Mesothelial cell of epicardium (in vitro differentiated cells): ENCODE measurements at places on chromosomes 1 and 21.

DNA sequence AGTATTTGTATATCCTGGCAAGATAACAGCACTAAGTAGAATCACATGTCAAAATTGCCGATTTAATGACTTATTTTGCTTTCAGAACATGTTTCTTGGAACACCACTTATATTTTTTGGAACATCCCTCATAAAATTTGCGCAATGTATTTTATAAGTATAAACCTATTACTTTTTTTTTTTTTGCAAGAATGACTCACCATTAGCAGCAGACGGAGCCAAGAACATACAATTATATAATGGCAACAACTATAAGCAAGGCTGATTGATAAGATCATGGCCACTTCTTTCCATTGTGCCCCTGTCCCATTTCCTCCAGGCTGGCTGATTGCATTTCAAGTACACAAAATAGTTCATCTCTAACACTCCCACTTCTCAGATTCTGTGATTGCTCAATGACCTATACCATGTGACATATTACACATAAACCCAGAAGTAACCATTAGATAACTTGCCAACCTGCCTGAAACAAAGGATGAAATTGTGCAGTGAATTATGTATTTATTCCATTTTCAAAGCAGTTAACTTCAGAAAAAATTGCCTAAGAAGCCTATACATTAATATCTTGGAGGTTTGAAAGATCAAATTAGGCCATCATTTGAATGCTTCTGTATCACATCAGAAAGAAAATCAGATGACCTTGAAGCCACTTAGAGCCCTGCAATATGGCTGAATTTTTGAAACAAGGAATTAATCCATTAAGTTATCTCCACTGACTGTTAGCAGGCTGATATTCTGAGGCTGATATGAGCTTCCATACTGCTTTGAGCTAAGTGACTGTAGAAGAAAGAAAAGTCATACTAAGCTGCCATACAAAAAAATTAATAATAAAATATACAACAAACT, 77.8 kb upstream of the PRMT6 start:
- no peak overlapping the region for H3K27ac ChIP-seq
- no peaks in the 10 kb centered on the region for H3K36me3 ChIP-seq
- H3K4me1 ChIP-seq: no peaks in the 10 kb centered on the region
- no peaks in the 10 kb centered on the region for H3K27me3 ChIP-seq
- DNase-seq: no peak
- no peak overlapping the region for H3K4me3 ChIP-seq

GRCh38 chr1:224852901-224853568, 76.4 kb upstream of the DNAH14 start:
- H3K27me3 ChIP-seq: peaks cover 1% of the 10 kb centered on the region
- no peak for DNase-seq
- H3K36me3 ChIP-seq: no peaks in the 10 kb centered on the region
- no peak overlapping the region for H3K4me3 ChIP-seq

- H3K36me3 ChIP-seq: no peaks in the 10 kb centered on the region
- H3K4me1 ChIP-seq: peaks cover 13% of the 10 kb centered on the region
- peaks cover 6% of the 10 kb centered on the region for H3K27me3 ChIP-seq
- DNase-seq: no peak
These were observed 399.6 kb downstream of the TBX15 start for GRCh38 chr1:118588566-118588965.

DNA sequence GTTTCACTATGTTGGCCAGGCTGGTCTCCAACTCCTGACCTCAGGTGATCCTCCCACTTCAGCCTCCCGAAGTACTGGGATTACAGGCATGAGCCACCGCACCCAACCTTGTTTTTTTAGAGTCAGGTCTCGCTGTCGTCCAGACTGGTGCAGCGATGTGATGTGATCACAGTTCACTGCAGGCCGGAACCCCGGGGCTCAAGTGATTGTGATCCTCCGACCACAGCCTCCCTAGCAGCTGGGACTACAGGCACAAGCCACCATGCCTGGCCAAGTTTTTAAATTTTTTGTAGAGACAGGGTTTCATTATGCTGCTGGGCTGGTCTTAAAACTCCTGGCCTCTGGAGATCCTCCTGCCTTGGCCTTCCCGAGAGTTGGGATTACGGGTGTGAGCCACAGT, 46.1 kb upstream of the LIN9 start:
- H3K4me1 ChIP-seq: peaks cover 10% of the 10 kb centered on the region
- H3K36me3 ChIP-seq: peaks cover 26% of the 10 kb centered on the region
- no peak overlapping the region for H3K4me3 ChIP-seq
- no peaks in the 10 kb centered on the region for H3K27me3 ChIP-seq
- DNase-seq: no peak

DNA sequence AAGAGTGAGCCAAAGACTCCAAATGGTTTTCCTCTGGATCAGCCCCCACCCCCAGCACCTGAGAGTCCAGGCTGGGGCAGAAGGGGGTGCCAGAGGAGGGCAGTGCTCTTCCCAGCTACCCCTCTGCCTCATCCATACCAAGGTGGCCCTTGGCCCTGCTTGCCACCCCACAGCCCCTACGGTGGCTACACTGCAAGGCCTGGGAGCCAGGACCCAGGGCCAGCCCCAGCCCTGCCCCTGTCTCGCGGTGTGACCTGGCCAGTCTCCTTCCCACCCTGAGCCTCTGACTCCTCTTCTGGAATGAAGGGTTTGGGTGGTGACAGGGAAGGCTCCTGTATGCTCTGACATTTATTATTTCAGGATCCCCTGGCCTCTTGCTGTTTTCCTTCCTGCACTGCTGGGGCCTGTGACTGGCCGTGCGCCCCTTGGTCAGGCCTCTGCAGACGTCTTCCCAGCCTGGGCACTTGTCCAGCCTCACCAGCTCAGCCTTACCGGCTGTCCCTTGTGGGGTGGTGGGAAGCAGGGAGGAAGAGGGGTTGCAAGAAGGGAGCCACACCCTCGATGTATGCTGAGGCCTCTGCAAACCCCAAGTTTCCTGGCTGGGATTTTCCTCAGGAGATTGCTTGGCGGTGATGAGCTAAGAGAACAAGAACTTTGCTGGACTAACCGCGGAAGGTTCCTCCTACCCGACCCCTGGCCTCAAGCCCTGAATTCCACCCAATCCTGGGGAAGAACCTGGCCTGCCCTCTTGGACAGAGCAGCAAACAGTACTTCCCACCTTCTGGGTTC, 13.5 kb downstream of the ASAP3 start:
- DNase-seq: no peak
- H3K4me1 ChIP-seq: peaks cover 2% of the 10 kb centered on the region
- H3K36me3 ChIP-seq: no peaks in the 10 kb centered on the region
- H3K27me3 ChIP-seq: no peaks in the 10 kb centered on the region
- H3K4me3 ChIP-seq: no peak overlapping the region

DNA sequence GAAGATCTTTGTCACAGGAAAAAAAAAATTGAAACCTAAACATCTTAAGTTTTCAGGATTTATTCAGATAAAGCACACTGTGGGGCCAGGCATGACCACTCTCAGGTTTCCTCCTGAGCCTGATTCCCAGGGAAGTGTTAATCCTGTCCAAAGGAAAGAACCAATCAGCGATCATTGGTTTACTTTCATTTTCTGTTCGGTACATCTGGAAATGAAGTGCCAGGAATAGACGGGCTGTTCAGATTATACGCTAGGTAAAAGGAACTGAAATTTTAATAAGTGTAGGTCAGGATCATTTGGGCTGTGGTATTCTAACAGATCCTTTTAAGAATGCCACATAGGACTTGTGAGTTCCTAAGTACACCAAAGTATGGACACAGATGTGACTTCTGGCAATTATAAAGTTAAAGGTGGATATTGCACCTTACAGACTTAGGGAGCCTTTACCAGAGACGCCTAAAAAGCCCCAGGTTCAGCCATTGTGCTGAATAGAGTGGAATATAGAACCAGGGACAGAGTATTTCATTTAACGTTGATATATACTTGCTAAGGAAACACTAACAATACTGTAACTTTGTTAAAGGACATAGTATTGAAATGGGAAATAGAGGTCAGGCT, 9.3 kb upstream of the CACYBP start:
- DNase-seq: no peak
- H3K4me1 ChIP-seq: no peaks in the 10 kb centered on the region
- H3K36me3 ChIP-seq: peaks cover 8% of the 10 kb centered on the region
- no peak overlapping the region for H3K27ac ChIP-seq
- H3K4me3 ChIP-seq: no peak overlapping the region

DNA sequence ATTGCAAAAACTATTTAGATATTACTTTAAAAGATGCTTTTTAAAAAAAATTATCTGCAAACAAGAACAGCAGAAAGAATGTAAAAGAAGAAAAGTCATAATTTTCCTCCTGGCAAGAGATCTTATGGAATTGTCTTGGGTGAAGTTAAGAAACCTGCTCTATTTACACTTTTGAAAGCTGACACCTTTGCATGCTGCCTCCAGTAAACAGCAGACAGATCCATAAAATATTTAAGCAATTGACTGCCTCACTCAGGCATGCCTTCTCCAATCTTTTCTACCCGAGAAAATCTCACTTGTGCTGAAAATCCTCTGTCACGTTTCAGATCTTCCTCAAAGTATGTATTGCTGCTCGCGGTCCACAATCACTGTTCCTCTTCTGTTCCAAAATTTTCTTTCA, 107.9 kb upstream of the ZP4 start:
- no peak overlapping the region for H3K27ac ChIP-seq
- H3K4me1 ChIP-seq: peaks cover 4% of the 10 kb centered on the region
- peaks cover 15% of the 10 kb centered on the region for H3K27me3 ChIP-seq
- no peak for DNase-seq
- H3K4me3 ChIP-seq: no peak overlapping the region

DNA sequence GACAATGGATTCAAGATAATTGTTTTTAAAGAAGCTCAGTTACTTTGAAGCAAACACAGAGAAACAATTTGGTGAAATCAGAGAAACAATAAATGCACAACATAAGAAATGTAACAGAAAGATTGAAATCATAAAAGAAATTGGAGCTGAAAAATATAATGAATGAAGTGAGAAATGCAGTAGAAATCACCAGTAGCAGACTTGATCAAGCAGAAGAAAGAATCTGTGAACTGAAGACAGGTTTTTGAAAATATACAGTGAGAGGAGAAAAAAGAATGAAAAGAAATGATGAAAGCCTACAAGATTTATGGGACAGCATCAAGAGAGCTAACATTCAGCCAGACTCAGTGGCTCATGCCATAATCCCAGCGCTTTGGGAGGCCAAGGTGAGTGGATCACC, 4.2 kb upstream of the SELP start:
- no peaks in the 10 kb centered on the region for H3K27me3 ChIP-seq
- H3K4me3 ChIP-seq: no peak overlapping the region
- peaks cover 5% of the 10 kb centered on the region for H3K4me1 ChIP-seq
- H3K27ac ChIP-seq: no peak overlapping the region
- DNase-seq: no peak
- peaks cover 17% of the 10 kb centered on the region for H3K36me3 ChIP-seq

DNA sequence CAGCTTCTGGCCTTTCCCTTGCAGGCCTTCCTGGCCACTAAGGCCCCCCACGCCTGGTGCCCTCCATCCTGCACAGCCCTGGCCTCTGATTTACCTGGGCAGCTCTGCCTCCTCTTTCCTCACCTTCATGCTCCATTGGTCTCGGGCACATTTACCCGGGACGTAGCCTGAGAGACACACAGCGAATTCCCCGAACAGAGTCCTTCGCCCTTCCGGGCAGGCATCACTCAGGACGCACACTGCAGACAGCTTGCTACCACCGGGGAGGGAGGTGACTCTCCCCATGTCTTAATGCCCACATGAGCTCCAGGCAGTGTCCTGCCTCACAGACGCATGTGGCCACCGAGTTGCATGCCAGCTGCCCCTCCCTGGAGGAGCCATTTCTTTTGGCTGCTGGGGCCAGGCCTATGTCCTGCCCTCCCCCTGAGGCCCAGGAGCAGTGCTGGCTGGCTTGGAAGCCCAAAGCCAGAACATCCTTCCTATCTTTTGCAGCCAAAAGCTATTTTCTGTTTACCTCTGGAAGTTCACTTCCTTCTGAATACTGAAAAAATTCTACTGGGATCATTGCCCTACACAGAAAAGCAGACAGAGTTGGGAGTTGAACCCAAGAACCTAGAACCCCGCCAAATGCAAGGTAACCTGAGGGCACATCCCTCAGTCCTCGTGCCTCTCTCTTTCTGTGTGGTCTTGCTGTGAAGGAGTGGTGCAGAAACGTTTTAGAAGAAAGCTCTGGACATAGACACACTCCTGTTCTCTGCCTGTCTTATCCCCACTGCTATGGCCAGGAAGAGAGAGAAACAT, 209.5 kb downstream of the TOMM20 start:
- peak overlapping the region; percentile 45 for H3K27ac ChIP-seq
- H3K27me3 ChIP-seq: peaks cover 2% of the 10 kb centered on the region
- H3K4me3 ChIP-seq: no peak overlapping the region
- H3K36me3 ChIP-seq: no peaks in the 10 kb centered on the region
- DNase-seq: no peak

GRCh38 chr1:154849645-154850131, 20.4 kb downstream of the KCNN3 start:
- peaks cover 32% of the 10 kb centered on the region for H3K4me1 ChIP-seq
- H3K4me3 ChIP-seq: no peak overlapping the region
- no peak overlapping the region for H3K27ac ChIP-seq
- H3K27me3 ChIP-seq: peaks cover 4% of the 10 kb centered on the region
- no peak for DNase-seq

GRCh38 chr1:240538776-240539430, 73.1 kb downstream of the GREM2 start:
- no peak for DNase-seq
- no peak overlapping the region for H3K4me3 ChIP-seq
- H3K36me3 ChIP-seq: no peaks in the 10 kb centered on the region
- no peak overlapping the region for H3K27ac ChIP-seq
- H3K4me1 ChIP-seq: no peaks in the 10 kb centered on the region
- peaks cover 30% of the 10 kb centered on the region for H3K27me3 ChIP-seq

DNA sequence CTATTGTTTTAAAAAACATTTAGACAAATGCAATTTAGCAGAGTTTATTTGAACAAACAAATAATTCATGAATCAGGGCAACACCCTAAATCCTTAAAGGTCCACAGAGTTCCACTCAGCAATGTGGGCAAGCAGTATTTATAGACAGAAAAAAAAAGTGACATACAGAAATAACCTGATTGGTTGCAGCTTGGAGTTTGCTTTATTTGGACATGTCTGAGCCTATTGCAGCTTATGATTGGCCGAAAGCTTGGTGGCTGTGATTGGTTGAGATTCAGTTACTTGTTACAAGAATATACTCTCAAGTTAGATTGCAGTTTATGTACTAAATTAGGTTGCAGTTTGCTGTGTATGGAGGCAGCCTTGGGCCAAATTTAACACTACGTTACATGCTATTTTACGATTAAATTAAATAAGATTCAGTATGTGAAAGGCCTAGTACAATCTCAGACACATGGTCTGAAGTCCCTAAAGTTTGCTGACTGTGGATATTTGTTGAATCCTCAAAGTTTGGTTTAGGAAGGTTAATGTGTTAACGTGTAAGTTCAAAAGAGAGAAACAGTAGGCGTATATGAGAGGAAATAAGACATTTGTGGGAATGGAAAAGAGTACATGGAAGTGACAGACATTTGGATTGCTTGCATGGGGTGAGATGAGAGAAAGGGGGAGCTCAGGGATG, 6.9 kb upstream of the CAMSAP2 start:
- no peak overlapping the region for H3K27ac ChIP-seq
- H3K36me3 ChIP-seq: no peaks in the 10 kb centered on the region
- H3K4me3 ChIP-seq: no peak overlapping the region
- peaks cover 4% of the 10 kb centered on the region for H3K4me1 ChIP-seq
- H3K27me3 ChIP-seq: no peaks in the 10 kb centered on the region

GRCh38 chr1:64100791-64101190, 102.6 kb upstream of the UBE2U start:
- H3K4me3 ChIP-seq: no peak overlapping the region
- H3K36me3 ChIP-seq: peaks cover 4% of the 10 kb centered on the region
- peaks cover 30% of the 10 kb centered on the region for H3K4me1 ChIP-seq
- no peak for DNase-seq

GRCh38 chr1:152520561-152521090, 6.3 kb downstream of the CRCT1 start:
- no peaks in the 10 kb centered on the region for H3K27me3 ChIP-seq
- DNase-seq: no peak
- H3K4me1 ChIP-seq: no peaks in the 10 kb centered on the region
- H3K36me3 ChIP-seq: no peaks in the 10 kb centered on the region
- no peak overlapping the region for H3K27ac ChIP-seq
- H3K4me3 ChIP-seq: no peak overlapping the region
